ENCODE measurements at places on chromosomes 2 and 18.

- DNase-seq = no peak
Observed at GRCh38 chr2:96203130-96204028, 5.2 kb downstream of the STARD7 start.

- DNase-seq = no peak
Observed at GRCh38 chr2:234422981-234423431, 73.9 kb downstream of the ARL4C start.

GRCh38 chr2:84373391-84373790 is 85.7 kb downstream of the SUCLG1 start:
- DNase-seq = no peak

GRCh38 chr2:37558623-37559022 is 112.8 kb downstream of the CDC42EP3 start:
- no peak for DNase-seq

- no peak for DNase-seq
Observed at GRCh38 chr2:2173633-2174032, 157.4 kb downstream of the MYT1L start.

- peak; percentile 70 for DNase-seq
Observed at GRCh38 chr2:45380131-45380836, 230.8 kb downstream of the SRBD1 start.

- DNase-seq = no peak
Observed at GRCh38 chr2:9215680-9216079, 9.1 kb downstream of the ASAP2 start.

GRCh38 chr2:151193576-151193975 is 68.1 kb downstream of the RBM43 start:
- DNase-seq = no peak

DNA sequence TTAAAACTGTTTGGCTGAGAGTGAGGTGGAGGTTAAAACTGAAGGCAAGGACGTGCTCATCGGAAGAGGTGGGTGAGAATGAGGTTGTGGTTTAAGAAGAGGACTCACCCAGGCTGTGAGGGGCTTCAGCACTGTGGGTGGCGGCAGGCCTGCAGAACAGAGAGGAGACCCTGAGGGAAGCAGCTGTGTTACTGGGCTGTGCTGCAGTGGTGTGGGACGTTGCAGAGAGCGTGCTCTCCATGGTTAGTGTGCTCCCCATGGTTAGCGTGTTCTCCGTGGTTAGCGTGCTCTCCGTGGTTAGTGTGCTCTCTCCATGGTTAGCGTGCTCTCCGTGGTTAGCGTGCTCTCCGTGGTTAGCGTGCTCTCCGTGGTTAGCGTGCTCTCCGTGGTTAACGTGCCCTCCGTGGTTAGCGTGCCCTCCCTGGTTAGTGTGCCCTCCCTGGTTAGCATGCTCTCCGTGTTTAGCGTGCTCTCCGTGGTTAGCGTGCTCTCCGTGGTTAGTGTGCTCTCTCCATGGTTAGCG is 68.5 kb upstream of the NFATC1 start:
- no peak for DNase-seq

- peak; percentile 90 for DNase-seq
Observed at GRCh38 chr18:32911660-32912284, 138.9 kb upstream of the KLHL14 start.

- peak; percentile 85 for DNase-seq
Observed at GRCh38 chr2:219350710-219351221, 18.2 kb upstream of the RESP18 start.

DNA sequence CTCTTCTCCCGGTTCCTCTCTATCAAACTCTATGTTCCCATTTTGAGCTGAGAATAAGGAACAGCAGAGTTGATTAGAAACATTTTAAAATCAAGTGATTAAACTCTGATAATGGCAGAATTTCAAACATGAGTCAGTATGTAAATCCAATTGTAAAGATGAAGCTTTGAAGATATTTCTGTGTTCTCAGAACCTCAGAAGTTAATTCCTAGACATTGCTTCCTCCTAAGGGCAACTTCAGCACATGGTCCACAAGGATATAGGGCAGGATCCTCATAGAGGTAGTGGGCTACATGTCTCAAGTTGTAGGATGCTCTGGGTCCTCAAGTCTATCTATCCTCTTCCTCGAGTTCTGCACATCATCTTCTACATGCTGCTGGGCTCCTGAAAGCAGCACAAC is 46.3 kb downstream of the QPCT start:
- DNase-seq = no peak

GRCh38 chr18:35386600-35387100 is 9.5 kb upstream of the ZNF396 start:
- peak; percentile 86 for DNase-seq

DNA sequence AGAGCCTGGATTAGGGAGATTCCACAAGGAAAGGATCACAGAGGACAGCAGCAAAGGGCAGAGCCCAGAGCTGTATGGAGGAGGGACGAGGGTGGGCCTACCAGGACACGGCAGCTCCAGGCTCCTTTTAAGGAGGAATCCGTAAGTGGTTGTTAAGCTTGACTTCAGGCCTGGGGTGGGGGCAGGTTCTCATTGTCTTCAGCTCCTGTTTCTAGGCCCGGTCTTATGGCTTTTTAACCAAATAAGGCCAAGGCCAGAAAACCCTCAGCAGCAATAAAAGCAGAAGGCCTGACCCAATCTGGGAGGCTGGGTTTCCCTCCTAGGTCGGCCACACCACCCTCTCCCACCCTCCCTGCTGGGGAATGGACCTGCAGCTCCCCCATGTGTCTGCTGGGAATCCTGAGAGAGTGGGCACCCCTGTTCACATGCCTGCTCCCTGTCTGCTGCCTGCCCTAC is 111.2 kb downstream of the PLB1 start:
- DNase-seq = peak; percentile 20
